ENCODE measurements at places on chromosomes 1 and 21. TPM values are rescaled to one million over a fixed set of nuclear protein-coding genes. Genes with fewer than 3 reads are reported as not detected.

GRCh38 chr1:61259379-61260148 is 177.2 kb downstream of the NFIA start:
- no peak for DNase-seq

- DNase-seq = no peak
Observed at GRCh38 chr21:42571391-42572150, 57.9 kb downstream of the SLC37A1 start.

GRCh38 chr1:31426249-31426922 is 13.4 kb downstream of the SERINC2 start:
- no peak for DNase-seq

GRCh38 chr21:29224006-29224405 is 74.7 kb upstream of the BACH1 start:
- DNase-seq = no peak

Gene RASAL2
- 6.4 TPM for polyA plus RNA-seq

Data from A549 (cell line).